HL-60 (cell line): ENCODE measurements at places on chromosomes 13 and 19.

DNA sequence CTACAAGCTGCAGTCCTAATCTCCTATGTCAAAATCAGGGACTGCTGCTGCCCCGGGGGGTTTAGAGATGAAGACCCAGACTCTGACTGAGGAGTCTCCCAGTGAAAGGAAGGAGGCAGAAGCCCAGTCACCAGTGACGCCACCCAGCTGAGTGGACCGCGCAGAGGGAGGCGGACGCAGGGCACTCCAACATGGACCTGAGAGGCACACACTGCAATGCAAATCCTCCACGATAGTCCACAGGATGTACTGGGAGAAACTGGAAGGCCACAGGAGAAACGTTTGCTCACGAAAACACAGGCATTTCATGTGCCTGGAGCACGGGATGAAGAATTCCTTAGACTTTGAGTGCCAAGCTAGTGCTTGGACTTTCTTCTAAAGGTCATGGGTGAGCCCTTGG, 58.3 kb downstream of the IRS2 start:
- no peak for DNase-seq

- DNase-seq = no peak
These were observed 89.4 kb downstream of the SLC25A15 start for GRCh38 chr13:40878823-40879222.

DNA sequence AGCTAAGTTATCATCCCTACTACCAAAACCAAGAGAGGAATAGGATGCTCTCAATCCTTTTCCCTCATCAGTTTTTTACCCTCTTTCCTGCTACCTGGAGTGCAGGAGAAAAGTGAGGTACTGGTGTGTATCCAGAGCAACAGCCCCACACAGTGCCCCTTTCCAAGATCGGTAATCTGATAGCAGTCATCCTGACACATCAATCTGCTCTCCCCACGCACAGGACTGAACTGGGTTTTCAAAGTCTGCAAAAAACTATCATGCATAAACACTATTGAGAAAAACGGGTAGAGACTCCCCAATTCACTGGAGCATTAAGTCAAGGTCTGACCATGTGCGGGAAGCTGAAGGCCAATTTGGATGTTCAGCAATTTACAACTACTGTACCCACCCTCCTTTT, 284.8 kb downstream of the RBM26 start:
- DNase-seq = no peak

DNA sequence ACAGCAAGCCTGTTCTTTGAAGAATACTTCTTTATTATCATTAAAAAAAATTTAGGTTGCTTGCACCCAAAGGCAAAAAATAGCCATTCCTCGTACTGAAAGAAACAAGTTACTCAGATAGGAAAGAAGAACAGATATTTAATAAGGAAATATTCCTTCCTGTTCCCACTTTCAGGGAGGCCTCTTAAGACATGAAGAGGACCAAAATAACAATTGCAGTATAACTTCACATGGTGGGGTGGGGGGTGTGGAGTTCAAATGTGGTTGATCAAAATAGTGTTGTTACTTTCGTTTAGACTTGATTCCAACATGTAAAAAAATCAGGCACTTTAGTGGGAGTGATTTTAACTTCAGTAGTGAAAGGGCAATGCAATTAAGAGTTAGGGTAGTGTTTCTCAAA, 3.6 kb downstream of the RGCC start:
- no peak for DNase-seq

DNA sequence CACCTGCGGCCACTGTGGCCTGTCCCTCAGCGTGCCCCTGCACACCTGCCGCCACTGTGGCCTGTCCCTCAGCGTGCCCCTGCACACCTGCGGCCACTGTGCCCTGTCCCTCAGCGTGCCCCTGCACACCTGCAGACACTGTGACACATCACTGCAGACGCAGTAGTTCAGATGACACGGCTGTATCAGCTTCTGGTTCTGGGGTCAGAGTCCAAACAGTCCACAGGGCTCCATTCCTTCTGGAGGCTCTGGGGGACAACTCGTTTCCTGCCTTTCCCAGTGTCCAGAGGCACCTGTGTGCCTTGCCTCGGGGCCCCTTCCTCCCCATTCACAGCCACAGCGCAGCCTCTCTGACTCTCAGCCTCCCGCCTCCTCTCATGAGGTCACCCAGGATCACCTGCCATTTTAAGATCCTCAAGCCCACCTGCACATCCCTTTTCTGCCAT, 5.5 kb downstream of the SF3A2 start:
- no peak for DNase-seq

DNA sequence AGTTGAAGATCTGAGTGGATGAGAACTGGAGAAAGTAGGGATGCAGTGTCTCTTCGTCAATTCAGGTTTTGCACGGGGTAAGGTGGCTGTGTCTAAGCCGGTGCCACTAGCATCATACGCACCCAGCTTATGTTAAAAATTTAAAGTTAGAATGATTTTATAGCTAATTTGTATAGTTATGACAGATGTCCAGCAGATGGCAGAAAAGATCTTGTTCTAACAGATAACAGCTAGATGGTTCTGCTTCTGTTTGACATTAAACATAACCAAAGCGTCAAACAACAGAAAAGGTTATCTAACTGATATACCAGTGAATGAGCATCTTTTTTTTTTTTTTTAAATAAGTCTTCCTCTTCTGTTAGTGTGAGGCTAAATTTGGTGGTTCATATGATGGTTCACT, 18.8 kb upstream of the EDDM13 start:
- DNase-seq = peak; percentile 52

DNA sequence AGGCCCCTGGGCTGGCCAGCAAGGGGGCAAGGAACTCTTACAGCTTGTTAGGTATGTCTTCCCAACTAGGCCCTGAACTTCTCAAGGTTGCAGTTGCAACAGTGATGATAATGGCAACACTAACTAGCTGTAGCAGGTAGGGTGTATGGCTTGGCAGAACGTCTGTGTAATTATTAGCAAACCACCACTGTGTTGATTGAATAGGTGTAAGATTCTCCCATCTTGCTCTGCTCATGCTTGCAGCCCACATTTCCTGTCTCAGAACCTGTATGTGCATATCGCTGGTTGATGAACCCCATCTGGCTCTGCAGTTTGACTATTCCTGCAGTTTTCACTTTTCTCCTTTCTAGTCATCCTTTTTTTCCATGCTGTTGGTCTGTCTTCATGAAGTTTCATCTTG, 178.8 kb downstream of the KATNAL1 start:
- no peak for DNase-seq

GRCh38 chr13:27978301-27978968, 9.3 kb upstream of the CDX2 start:
- DNase-seq = no peak

DNA sequence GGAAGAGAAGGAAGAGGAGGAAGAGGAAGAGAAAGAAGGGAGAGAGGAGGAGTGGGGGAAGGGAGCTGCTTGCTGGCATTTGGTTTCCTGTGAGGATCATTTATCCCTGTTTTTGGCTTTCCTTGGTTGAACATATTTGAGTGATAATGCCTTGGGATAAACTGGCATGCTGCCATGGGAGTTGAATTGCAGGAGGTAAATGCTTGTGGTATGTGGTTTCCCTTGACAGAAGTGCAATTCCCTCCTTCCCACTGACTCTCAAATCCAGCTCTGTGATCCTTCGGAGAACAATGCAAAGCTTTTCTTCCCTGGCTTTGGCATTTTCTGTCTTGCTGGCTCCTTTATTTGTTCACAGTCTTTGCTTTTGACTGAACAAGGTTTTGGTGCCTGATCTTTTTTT, 27.2 kb upstream of the CBY2 start:
- no peak for DNase-seq

- DNase-seq = no peak
These were observed 49.8 kb upstream of the SLC7A9 start for GRCh38 chr19:32919365-32919764.

- DNase-seq = no peak
These were observed 5.9 kb downstream of the CEACAM19 start for GRCh38 chr19:44677019-44677811.

GRCh38 chr19:39137131-39137530, 11.5 kb downstream of the PAK4 start:
- DNase-seq = no peak

DNA sequence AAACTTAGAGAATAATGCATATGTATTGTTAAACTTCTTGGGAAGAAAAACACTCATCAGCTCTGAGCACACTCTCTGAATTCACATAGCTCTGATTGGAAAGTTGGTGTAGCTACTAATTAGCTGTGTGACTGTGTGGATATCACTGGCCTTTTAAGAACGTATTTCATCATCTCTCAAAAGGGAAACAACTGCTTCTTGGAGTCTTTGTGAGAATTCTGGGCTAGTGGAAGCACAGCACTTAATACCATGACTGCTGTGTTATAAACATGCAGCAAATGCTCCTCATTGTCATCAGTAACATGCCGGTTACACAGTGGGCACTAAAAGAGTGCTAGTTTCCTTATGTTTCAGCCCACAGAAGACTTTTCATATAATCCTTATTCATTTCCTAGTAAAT, 220.9 kb upstream of the CSNK1A1L start:
- DNase-seq = no peak

DNA sequence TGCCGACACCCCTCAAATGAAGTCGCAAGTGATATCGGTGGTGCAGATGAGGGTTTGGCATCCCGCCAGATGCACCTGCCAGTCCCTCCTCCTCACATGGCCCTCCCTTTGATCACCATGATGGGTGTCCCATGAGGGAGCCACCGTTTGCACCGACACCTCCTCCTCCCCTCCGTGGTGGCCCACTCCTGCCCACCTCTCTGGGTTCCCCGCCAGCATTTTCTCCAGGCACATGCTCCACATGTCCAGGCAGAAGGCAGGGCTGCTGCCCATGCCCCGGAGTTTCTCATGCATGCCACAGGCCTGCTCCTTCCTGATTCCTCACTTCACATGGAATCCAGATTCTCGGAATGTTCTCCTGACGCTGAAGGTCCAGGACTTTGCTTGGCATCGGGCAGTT, 49.3 kb downstream of the COL4A2 start:
- DNase-seq = no peak

DNA sequence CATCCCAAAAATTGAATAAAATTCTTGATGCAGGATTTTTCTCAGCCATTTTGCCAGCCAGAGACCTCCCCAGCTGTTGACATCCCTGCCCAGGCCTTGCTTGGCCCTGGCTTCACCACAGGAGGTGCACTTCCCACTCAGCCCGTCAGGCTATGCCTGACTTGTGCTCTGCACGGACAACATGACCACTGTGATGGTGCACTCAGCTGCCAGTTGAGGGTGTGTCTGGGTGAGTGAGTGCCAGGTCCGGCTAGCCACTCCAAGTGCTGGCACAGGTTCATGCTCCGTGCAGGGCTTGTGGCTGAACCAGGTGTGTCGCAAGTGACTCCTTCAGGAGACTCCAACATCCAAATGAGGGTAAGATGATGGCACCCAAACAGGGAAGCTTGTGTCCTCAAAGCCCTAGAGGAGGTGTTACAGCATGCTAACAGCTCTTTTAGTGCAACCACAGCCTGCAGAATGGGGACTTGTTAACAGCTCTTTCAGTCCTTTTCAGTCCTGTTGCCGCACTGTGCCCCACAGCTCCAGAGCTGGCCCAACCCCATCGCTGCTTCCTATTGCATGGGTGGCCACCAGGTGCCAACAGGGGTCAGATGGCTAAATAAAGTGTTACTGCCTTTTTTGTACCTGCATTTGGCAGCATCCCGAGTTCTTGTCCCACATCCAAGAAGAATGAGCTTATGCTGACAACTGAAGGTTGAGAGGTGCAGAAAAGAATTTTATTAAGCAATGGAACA, 380.7 kb downstream of the SLITRK5 start:
- no peak for DNase-seq

DNA sequence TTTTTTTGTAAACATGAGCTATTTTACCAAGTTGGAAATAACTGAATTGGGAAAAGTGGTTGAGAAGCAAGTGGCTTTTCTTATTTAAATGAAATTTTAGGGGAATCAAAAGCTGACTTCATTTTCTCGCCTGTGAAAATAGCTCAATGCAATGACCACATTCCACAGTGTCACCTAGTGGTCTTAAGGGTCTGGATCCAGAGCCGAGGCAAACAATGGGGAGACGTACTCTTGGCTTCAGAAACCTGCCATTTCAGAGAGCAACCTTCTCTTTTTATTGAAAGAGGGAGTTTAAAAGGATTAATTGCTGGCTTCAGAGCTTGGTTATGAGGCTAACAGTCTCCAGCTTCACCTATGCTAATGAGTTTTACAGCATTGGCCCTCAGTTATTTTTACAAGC, 39.7 kb upstream of the RXFP2 start:
- DNase-seq = no peak

DNA sequence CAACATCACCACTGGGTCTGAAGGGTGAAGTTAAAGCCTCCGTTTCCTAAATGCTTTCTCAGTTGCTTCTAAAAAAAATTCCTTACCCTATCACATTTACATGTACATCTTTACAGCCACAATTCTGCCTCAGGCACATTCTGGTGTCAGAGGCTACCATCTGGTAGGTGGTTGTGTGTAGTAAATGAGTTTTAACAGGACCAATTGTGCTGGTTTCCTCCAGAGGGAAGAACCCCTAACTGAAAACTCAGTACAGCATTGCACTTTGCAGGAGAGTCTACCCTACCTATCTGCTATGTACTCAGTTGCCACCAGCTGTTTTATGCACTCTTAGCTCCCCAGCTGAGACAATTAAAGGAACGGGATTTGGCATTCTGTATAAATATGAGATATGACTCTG, 1576.5 kb downstream of the PCDH9 start:
- no peak for DNase-seq

- DNase-seq = peak; percentile 43
These were observed 3.0 kb downstream of the HPN start for GRCh38 chr19:35044317-35045117.

DNA sequence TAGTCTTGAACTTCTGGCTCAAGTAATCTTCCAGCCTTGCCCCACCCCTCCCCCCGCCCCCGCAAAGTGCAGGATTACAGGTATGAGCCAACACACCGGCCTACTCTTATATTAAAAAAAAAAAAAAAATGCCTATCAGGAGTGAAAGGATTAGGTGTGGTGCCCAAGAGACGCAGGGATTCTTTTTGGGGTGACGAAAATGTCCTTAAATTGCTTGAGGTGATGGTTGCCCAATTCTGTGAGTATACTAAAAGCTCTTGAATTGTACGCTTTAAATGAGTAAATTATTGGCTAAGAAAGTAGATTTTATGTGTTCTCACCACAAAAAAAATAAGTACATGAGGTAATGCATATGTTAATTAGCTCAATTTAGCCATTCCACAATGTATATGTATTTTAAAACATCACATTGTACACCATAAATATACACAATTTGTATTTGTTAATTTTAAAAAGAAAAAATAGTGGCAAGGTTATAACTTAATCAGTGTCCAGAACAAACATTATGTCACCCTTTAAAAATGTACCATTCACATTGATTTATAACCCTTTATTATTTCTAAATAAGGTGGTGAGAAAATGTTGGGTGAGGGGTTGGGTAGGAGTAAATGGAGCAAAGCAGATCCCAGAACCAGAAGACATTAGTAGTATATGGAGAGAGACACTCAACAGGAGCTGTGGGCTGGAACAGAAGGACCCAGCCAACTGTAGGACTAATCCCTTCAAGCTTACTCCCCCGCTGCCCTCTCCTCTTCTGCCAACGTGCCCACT, 3.9 kb downstream of the IGSF23 start:
- DNase-seq = no peak
